ENCODE measurements at places on chromosomes 1 and 21.

DNA sequence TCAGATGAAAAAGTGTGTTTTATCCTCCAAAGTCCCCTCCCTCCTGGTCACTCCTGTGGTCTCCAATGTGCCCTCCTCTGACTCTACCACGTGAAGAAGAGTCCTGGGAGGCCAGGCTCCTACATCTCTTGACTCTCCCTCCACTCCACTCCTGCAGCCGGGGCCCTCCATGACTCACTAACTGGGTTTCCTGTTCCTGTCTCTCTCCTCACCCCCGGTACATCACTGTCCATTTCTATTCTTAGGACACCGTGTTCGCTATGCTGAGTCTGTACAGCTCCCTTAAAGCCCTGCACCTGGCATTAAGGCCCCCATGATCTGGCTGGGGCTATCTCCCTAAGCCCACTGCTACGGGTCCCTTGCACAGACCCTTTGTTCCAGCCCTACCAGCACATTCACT lies 93.4 kb downstream of the BCAR3 start:
- DNase-seq, result no peak

GRCh38 chr1:186948535-186948934 lies 119.8 kb downstream of the PLA2G4A start:
- DNase-seq, result no peak

GRCh38 chr1:232432313-232432712 lies 197.6 kb downstream of the SIPA1L2 start:
- DNase-seq, result no peak

- DNase-seq, result no peak
Observed at GRCh38 chr1:210571356-210572284, 242.9 kb downstream of the HHAT start.

GRCh38 chr1:203128431-203128715 lies 847 bp downstream of the ADORA1 start:
- no peak for DNase-seq

DNA sequence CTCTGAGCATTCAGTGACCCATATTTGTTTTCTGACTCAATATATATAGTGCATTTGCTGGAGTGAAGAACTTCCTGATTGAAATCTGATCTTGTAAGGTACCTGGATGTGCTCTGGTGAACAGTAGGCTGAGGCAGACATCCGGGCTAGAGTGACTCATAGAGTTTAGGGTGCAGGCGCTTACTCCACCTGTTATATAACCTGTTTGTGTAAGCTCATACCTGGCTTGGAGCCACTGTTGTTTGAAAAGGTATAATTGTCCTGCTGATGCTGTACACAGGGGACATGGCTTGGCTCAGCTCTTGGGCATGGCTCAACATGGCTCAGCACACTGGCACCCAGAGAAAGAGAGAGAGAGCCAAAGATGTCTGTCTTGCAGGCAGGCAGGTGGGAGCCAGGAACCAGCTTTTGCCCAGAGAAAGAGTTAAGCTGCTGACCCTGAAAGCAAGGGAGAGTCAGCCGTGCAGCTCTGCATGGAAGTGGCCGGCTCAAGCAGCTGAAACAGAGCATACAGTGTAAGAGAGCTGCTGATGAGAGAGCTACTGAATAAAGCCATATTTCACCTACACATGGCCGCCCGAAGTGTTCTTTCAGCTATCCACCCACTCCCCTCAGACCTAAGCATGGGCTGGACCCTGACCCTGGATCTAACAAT lies 43.2 kb downstream of the GJA5 start:
- no peak for DNase-seq

GRCh38 chr1:178277793-178278530 lies 184.1 kb downstream of the RASAL2 start:
- DNase-seq, result no peak

- DNase-seq, result no peak
Observed at GRCh38 chr1:36091698-36092097, 3.0 kb downstream of the ADPRS start.
